Kidney epithelial cell (primary cell): ENCODE measurements at places on chromosomes 7 and 10. TPM values are rescaled to one million over a fixed set of nuclear protein-coding genes. Genes with fewer than 3 reads are reported as not detected.

- no peak for DNase-seq
Observed at GRCh38 chr7:151133266-151133985, 34.1 kb downstream of the GBX1 start.

DNA sequence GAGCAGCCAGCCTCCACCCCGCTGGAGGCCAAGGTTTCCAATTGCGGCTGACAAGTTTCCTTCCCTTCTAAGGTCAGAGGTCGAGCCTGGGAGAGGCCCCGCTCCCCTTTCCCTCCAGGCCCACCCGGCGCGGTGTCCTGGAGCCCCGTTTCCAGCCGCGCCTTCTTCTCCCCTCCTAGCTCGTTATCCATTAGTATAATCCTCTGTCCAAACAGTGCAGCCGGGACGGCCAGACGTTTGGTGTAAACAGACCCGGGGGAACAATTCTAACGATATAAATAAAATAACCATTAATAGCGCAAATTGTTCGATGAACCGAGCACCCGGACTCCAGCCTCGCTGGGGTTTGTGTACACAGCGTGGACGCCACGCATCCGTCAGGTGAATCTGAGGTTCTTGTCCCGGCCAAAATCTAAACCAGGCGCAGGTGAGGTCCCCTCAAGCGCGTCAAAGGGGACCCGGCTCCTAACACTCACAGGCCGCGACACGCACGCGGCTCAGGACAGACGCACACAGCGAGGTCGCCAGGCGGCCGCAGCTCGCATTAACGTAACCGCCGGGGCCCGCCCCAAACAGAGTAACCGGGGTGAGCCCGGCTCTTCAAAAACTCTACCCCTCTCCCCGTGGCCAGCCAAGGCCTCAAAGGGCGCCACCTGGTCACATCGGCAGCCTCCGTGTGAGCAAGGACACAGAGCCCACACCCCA lies 10.8 kb upstream of the NKX2-3 start:
- DNase-seq = no peak

GRCh38 chr10:69179743-69180524 lies at the start of gene SUPV3L1:
TSS of gene SUPV3L1 (plus strand) at chr10:69180234. CDS start at chr10:69180292, 58 bp downstream.
- peak; percentile 97 for DNase-seq

TMEM213 gene
- total RNA-seq = not detected in 2 replicates

NUTM2A gene
- 3.3 and 4.9 TPM in 2 replicates for total RNA-seq

TAC1 gene
- total RNA-seq = 50.4 and 53.5 TPM in 2 replicates
